ENCODE measurements at places on chromosomes 6 and 20.

DNA sequence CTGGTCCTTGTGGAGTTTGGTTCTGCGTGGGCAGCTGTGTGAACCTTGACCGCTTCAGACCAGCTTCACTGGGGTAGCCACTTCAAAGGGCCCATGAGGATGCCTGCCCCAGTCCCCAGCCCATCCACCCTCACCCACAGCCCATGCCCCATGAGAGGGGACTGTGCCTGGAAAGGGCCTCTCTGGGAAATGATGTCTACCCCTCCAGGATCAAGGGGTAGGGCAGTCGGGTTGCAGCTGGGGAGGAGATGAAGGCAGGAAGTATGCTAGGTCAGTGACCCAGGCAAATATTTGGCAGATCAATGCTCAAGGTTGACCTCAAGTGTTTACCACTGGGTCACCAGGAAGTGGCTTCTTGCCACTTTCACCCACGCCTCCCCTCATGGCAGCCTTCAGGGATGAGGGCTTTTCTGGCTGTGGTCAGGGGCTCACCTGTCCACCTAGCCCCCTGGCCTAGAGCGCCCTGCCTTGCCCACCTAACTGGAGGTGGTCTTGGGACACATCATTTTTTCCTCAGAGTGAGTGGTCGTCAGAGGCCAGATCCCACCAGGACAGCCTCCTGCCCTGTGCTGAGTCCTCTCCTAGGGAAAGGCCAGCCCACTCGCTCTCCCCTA, 109.5 kb downstream of the SNX5 start:
- no peak for DNase-seq

DNA sequence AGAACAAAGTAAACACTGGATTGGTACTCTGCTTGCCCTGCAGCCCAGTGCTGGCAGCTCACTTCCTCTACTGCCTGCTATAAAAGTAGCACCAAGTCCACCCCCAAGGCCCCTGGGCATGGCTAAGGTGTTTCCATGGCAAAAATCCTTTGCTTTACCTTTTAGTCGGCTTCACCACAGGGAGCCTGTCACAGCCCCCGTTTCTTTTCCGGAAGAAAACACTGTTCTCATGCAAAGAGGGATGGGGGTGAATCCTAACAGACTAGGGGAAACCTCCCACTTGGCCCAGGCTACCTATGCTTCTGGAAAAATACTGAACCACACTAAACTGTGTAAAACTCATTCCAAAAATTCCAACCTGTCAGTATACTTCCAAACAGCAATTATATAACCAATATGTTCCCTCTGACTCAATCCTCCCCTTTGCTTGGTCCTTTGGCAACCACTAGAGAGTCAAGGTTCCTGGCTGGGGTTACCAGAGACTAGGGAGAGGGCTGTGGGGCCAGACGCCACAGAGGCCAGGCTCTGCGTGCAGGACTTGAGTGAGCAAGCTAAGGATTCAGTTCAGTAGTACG, 16.1 kb downstream of the PPIL1 start:
- DNase-seq, result no peak

DNA sequence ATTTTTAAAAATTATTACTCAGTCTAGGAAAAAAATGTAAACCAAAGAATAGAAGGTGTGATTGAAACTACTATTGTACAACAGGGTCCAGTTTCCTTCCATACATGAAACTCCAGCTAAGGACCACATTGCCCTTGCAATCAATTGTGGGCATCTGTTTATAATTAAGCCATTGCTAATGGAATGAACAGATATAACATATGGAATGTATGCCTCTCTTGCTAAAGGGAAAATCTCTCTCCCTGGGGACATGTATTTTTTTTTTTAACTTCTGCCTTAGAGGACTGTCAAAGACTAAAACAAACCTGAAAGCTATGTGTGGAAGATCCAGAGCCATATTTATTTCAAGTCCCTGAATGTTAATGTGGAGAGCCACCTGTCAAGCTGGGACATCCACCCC, 336.8 kb upstream of the MANEA start:
- no peak for DNase-seq

DNA sequence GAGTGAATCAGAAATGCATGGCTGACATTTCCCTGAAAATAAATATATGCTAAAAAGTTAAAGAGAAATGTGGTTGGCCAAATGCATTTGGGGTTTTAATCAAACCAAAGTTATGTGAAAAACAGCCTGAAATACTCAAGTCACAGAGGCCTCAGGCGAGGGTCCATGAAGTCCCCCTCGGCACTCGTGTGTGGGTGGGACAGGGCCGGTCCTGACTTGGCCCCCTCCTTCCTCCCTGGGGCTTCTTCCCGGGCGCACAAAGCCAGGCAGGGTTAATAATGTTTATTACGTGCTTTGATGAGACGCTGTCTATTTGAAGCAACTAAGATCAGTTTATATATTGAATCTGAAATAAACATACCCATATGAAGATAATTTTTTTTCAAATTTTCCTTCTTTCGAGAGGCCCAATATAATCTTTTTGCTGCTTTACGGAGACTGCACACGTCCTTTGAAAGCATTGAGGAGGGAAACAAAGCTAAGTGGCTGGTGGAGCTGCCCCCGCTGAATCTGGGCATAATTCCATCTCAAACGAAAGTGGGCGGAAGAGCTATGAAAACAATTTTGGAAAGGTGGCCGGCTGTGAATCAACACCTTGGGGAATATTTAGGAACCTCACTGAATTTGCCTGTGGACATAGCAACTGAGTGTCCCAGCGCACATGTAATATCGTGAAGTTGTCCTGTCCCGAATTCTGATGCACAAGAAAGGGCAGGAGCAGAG, 55.8 kb upstream of the SMOC2 start:
- DNase-seq, result no peak

GRCh38 chr6:203661-204060, 88.6 kb upstream of the DUSP22 start:
- DNase-seq, result no peak

- DNase-seq, result no peak
These were observed 75.0 kb upstream of the FUCA2 start for GRCh38 chr6:143586557-143586956.
